ENCODE measurements at places on chromosomes 7 and 10. TPM values are rescaled to one million over a fixed set of nuclear protein-coding genes. Genes with fewer than 3 reads are reported as not detected.

- no peaks in the 10 kb centered on the region for H3K36me3 ChIP-seq
- no peak overlapping the region for H3K4me3 ChIP-seq
- H3K27ac ChIP-seq, result no peak overlapping the region
- no peaks in the 10 kb centered on the region for H3K4me1 ChIP-seq
Observed at GRCh38 chr10:24915304-24915703, 37.1 kb downstream of the PRTFDC1 start.

The SPAG6 gene
- polyA plus RNA-seq, result not detected

DNA sequence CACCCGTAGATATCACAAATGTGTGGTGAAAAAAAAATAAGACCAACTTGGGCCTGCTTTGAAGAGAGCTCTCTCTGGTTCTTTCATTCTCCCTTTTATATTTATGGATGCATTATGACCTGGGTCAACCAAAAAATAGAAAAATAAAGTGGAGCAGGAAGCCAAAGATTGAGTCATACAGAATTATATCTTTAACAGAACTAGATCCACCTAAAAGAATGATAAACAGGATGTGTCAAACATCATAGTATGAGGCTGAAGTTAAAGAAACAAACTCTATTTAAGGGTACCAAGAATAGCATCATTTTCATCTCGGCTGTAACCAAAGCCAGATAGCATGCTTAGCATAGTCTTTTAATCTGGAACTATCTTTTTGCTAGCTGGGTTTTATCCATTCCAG, 28.8 kb upstream of the NMT2 start:
- peaks cover 19% of the 10 kb centered on the region for H3K4me1 ChIP-seq
- no peak for DNase-seq
- H3K27me3 ChIP-seq, result no peaks in the 10 kb centered on the region

DNA sequence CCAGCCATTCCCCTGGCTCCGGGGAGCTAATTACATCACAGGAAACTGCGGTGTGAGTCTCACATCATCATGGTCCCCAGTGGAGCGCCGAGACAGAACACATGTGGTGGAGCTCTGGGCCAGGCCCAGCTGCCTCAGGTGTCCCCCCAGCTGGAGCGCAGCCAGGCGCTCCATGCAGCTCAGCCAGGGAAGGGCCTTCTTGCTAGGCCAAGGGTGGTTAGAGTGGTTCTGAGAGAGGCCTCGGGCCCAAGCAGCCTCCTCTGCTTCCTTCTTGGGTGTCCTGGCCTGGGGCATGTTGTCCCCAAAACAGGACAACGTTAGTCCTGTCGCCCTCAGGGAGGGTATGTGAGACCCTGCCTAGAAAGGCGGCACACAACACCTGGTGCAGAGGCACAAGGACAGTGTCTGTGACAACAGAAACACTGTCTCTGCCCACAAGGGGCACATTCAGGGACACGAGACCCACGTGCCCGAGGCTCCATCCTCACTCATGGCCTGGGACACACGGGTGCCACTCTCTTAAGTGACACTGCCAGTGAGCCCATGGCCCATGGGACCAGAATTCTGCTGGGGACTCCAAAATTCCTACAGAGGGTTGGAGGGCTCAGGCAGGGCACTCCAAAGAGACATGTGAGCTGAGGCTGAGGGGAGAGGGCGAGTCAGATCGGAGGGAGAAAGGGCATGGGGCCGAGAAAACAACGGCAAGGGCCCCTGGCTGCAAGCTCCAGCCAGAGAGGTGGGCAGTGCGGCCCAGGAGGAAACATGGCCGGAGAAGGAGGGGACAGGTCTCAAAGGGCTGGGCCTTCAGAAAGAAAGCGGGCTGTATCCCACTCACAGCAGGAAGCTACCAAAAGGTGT, 37.0 kb upstream of the RET start:
- H3K4me3 ChIP-seq, result no peak overlapping the region
- no peak for DNase-seq
- H3K27ac ChIP-seq, result no peak overlapping the region
- no peaks in the 10 kb centered on the region for H3K4me1 ChIP-seq
- no peaks in the 10 kb centered on the region for H3K36me3 ChIP-seq

DNA sequence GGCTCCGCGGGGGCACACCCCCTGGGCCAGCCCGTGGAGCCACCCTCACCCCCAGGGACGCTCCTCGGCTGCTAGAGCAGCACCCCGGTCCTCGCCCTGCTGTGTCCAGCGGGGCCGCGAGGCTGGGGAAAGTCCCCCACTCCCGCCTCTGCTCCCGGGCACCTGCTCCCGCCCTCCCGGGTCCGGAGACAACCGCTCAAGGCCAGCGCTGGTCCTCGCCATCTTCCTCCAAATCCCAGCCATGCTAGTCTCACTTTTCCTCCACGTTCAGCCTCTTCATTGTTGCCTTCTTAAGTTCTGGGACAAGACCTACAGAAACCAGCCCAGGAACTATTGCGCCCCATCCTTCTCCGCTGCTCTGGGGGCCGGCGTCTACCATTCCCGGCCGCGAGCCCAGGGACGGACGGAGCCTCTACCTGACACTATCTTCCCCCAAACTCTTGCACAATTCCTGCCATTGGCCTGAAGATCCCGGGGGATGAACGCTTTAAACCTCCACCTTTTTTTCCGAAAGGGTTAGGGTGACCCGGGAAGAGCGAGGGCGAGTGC, 4.8 kb upstream of the KCP start:
- no peak for DNase-seq
- H3K27ac ChIP-seq, result no peak overlapping the region
- no peaks in the 10 kb centered on the region for H3K27me3 ChIP-seq
- no peaks in the 10 kb centered on the region for H3K36me3 ChIP-seq
- H3K4me3 ChIP-seq, result no peak overlapping the region

- H3K27me3 ChIP-seq, result no peaks in the 10 kb centered on the region
- peaks cover 14% of the 10 kb centered on the region for H3K4me1 ChIP-seq
- H3K36me3 ChIP-seq, result no peaks in the 10 kb centered on the region
- H3K4me3 ChIP-seq, result peak overlapping the region; percentile 61
- DNase-seq, result peak; percentile 94
- H3K27ac ChIP-seq, result peak overlapping the region; percentile 45
Observed at GRCh38 chr7:25950488-25951413, 201.2 kb upstream of the NFE2L3 start.

DNA sequence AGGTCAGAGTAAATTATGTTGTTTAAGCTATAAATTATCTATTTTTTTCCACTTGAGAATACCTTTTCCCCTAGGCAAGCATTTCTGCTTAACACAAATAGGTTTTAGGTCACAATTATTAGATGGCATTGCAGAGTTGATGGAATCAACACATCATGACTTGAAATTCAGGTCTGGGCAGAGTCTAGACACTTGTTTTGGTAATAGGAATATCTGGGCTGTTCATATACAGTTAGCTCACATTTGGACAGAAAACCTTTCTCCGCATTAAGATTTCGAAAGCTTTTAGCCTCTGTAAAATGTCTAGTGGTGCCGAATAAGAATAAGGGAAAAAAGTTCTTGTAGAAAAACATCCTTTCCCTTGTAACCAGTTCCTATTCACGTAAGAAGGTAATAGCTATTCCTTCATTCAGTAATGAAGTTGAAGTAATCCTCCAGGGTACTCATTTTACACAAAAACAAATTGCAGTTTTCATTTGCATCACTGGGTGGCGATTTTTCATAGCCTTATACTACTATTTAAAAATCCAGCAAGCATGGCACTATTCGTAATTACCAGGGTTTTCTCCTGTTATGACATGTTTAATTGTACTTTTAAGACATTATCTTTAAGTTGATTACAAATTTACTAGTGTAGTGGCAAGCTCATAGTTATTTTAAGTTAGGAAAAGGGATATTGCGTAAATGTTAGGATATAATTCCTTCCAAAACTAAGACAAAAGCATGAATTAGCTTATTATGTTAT, 37.0 kb downstream of the RPA3 start:
- H3K27ac ChIP-seq, result no peak overlapping the region
- H3K36me3 ChIP-seq, result no peaks in the 10 kb centered on the region
- no peak overlapping the region for H3K4me3 ChIP-seq

- H3K36me3 ChIP-seq, result no peaks in the 10 kb centered on the region
- no peak overlapping the region for H3K27ac ChIP-seq
- no peaks in the 10 kb centered on the region for H3K4me1 ChIP-seq
- no peak overlapping the region for H3K4me3 ChIP-seq
Observed at GRCh38 chr10:28432210-28432676, 100.7 kb upstream of the WAC start.

DNA sequence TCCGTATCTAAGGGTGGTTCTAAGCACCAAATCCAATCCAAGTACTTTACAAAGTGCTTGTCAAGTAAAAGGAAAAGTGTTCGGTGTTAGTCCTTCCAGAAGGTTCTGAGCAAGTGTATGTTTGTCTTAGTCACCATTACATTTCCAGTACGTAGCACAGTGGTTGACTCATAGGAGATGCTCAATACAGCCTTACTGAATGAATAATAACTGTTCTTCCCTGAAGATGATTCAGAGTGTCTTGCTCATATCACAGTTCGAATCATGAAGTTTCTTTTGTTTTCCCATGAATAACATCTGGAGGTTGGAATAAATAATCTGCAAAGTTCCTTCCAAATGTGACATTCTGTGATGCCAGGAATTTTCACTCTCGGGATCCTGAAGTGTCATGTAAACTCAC, 53.4 kb downstream of the WNT2 start:
- no peak overlapping the region for H3K4me3 ChIP-seq
- no peaks in the 10 kb centered on the region for H3K27me3 ChIP-seq
- no peaks in the 10 kb centered on the region for H3K36me3 ChIP-seq
- DNase-seq, result no peak

GRCh38 chr7:159020987-159021386, 123.7 kb downstream of the VIPR2 start:
- no peaks in the 10 kb centered on the region for H3K36me3 ChIP-seq
- H3K4me1 ChIP-seq, result no peaks in the 10 kb centered on the region
- no peak overlapping the region for H3K27ac ChIP-seq
- DNase-seq, result no peak
- no peaks in the 10 kb centered on the region for H3K27me3 ChIP-seq
- H3K4me3 ChIP-seq, result no peak overlapping the region

DNA sequence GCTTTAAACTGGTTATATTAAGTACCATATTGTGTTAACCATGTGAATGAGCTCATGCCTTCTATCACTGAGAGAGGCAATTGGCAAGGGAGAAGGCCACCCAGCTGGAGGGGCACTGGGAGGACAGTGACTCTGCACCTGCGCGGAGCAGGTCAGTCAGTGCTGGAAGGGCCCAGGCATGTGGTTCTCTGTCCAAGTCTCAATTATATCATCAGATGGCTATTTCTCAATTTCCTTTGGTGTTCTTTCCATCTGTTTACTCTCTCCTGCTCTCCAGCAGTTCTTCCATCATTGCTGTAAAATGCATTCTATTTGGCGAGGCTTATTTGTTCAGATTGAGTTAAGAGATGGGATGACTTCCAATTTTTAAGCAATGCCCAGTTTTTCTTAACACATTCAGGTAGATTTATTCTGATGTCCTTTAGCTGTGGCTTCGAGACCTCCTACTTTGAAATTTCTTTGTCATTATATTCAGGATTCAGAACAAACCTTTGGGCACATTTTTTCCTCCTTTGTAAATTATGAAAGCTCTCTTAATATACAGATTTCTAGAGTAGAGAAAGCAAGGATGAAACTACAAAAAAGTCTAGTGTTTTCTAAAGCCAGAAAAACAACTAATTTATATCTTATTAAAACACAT, 159.3 kb downstream of the BMPER start:
- no peak overlapping the region for H3K27ac ChIP-seq
- no peaks in the 10 kb centered on the region for H3K4me1 ChIP-seq
- no peak overlapping the region for H3K4me3 ChIP-seq
- H3K36me3 ChIP-seq, result no peaks in the 10 kb centered on the region
- no peaks in the 10 kb centered on the region for H3K27me3 ChIP-seq

GRCh38 chr10:13143766-13144165, 17.6 kb upstream of the MCM10 start:
- H3K27me3 ChIP-seq, result no peaks in the 10 kb centered on the region
- no peak overlapping the region for H3K4me3 ChIP-seq
- no peak overlapping the region for H3K27ac ChIP-seq
- DNase-seq, result no peak
- H3K4me1 ChIP-seq, result no peaks in the 10 kb centered on the region

The ANKRD30A gene
- polyA plus RNA-seq, result not detected

DNA sequence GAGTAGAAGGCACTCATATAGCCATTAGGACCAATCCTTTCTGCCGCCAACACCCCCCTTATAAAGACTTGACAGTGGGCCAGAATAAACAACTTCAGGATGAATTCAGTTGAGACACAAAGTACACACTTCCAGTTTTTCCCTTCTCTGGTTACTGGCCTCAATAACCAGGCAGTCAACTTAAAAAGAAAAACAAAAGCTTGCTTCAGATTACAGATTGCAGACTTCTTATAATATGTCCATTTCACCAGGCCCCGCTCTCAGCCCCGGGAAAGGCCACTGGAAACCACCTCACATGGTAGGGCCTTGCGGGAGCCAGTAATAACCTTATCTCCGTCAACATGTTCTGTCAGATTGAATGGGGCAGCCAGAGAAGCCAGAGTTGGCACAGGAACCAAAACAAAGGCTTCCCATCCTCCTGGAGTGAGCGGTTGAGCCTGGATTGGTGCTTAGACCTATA, 108.8 kb downstream of the EGFR start:
- H3K36me3 ChIP-seq, result no peaks in the 10 kb centered on the region
- no peaks in the 10 kb centered on the region for H3K27me3 ChIP-seq
- no peaks in the 10 kb centered on the region for H3K4me1 ChIP-seq
- H3K4me3 ChIP-seq, result no peak overlapping the region
- no peak for DNase-seq

The UBN2 gene
- polyA plus RNA-seq, result 2.7 TPM

DNA sequence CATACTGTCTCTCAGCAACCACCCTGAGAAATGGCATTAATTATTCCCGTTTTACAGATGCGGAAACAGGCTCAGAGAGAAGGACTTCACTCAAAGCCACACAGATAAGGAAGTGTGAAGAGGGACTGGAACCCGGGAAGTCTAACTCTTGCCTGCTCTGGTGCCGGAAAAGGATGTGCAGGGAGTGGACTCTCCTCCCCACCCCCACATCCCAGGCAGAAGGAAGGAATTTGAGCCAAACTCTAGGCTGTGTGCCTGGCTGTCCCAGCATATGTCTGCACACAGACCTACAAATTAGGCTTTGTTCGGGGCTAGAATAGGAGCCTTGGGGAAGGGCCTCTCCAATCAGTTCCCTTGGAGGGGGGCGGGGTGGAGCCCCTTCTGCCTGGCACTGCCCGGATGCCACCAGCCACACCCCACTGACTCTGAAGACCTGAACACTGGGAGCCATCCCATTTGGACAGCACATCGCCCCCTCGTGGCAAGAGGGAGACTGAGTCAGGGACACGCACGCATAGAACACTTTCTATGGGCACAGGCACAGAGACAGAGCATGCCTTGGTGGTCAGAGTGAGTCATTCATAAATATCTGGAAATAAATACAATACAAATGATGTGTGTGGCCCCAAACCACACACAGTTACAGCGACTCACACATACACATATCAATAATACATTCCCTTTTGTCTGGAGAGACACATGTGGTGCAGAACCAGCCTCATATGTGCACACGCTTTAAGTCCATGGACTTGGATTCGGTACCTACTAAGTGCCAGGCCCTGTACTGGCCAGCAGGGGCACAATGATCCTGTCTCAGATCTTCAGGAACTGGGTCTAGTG, 13.1 kb downstream of the LZTS2 start:
- no peak overlapping the region for H3K27ac ChIP-seq
- no peaks in the 10 kb centered on the region for H3K27me3 ChIP-seq
- no peaks in the 10 kb centered on the region for H3K4me1 ChIP-seq
- H3K36me3 ChIP-seq, result no peaks in the 10 kb centered on the region
- peak; percentile 58 for DNase-seq
